ENCODE measurements at places on chromosomes 3 and 15. TPM values are rescaled to one million over a fixed set of nuclear protein-coding genes. Genes with fewer than 3 reads are reported as not detected.

- no peak for DNase-seq
These were observed 171.5 kb upstream of the IL12A start for GRCh38 chr3:159817126-159817525.

- DNase-seq = no peak
These were observed 133.5 kb downstream of the KCNMB2 start for GRCh38 chr3:178669758-178670157.

DNA sequence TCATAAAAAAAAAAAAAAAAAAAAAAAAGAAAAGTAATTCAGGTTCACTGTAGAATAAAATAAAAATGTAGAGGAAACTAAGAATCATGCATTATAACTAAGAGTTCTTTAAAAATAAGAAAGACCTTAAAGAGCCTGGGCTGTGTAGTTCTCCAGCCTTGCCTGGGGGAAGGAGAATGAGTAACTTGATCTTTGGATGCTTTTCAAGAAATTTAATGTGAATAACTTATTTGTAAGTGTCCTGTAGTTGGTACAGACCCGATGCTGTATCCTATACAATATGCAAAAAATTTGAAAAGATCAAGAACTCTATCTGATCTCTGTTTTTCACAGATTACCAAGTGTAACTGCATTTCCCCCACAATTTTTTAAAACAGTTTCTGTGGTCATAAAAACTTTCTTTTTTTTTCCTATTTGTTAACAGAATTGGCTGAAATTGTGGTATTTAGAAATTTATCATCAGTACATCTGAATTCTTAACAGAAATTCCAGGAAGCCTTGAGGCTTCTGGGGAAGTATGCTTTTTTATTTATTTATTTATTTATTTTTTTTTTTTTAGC is 195.3 kb downstream of the THRB start:
- no peak for DNase-seq

HOMER2 gene
- 7.0 TPM for total RNA-seq

DNA sequence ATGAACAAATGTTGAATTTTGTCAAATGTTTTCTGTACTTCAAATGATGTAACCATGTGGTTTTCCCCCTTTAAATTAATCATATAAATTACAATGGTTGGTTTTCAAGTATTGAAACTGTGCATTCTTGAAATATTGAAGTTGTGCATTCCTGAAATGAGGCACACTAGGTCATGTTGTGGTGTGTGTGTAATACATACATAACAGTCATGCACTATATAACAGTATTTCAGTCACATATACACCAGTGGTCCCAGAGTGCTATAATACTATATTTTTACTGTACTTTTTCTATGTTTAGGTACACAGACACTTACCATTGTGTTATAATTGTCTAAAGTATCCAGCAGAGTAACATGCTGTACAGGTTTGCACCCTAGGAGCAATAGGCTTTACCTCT is 11.0 kb upstream of the IQCF5 start:
- DNase-seq = no peak

DNA sequence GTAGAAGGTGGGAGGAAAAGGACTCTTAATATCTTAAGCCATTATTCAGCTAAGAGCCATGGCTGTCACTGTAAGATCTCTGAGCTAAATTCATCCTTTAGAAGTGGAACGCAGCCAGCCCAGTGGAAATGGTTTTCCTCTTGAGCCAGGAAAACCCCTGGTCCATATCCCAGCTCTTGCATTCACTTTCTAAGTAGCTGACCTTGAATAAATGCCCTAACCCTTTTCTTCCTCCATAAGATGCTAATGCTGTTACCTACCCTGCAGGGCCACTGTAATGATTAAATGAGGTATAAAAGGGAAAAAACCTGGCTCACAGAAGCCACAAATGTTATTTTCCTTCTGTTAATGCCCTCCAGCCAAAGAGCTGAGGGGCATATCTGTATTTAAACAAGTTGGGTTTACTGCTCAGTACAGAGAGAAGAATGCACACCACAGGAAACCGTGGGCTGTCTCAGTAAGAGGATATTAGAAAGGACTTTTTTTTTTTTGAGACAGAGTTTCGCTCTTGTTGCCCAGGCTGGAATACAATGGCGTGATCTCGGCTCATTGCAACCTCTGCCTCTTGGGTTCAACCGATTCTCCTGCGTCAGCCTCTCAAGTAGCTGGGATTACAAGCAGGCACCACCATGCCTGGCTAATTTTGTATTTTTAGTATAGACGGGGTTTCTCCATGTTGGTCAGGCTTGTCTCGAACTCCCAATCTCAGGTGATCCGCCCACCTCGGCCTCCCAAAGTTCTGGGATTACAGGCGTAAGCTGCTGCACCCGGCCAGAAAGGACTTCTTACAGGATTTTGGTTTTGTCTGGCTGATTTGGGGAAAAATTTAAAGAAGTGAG is 6.8 kb downstream of the UBL7 start:
- DNase-seq = peak; percentile 38

GRCh38 chr15:73921254-73921925 is 4.9 kb upstream of the LOXL1 start:
- DNase-seq = no peak

- no peak for DNase-seq
These were observed 5.9 kb downstream of the CASR start for GRCh38 chr3:122189357-122189756.

DNA sequence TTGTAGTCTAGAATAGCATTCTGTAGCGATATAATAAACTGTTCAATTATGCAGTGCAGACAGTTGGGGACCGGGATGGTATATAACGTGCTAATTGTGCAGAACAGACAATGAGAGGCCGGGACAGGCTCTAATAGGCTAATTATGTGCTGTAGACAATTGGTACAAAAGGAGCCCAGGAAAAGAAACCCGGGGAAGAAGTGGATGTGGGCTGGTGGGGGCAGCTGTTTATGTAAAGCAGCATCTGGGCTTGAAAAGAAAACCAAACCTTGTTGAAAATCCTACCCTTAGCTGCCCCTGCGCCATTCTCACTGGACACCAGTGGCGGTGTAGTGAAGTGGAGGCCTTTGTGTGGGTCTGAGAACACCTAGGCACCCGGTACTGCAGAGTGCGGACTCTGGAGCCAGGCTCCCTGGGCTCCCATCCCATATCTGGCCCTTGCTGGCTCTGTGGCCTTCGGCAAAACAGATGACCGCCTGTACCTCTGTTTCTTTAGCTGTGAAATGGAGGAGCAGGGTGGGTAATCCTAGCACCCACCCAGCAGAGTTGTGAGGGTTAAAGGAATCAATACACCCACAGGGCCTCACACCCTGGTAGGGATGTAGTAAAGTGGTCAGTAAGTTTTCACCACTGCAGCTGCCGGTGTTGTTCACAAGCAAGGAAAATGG is 51.5 kb downstream of the CMTM6 start:
- DNase-seq = no peak

DNA sequence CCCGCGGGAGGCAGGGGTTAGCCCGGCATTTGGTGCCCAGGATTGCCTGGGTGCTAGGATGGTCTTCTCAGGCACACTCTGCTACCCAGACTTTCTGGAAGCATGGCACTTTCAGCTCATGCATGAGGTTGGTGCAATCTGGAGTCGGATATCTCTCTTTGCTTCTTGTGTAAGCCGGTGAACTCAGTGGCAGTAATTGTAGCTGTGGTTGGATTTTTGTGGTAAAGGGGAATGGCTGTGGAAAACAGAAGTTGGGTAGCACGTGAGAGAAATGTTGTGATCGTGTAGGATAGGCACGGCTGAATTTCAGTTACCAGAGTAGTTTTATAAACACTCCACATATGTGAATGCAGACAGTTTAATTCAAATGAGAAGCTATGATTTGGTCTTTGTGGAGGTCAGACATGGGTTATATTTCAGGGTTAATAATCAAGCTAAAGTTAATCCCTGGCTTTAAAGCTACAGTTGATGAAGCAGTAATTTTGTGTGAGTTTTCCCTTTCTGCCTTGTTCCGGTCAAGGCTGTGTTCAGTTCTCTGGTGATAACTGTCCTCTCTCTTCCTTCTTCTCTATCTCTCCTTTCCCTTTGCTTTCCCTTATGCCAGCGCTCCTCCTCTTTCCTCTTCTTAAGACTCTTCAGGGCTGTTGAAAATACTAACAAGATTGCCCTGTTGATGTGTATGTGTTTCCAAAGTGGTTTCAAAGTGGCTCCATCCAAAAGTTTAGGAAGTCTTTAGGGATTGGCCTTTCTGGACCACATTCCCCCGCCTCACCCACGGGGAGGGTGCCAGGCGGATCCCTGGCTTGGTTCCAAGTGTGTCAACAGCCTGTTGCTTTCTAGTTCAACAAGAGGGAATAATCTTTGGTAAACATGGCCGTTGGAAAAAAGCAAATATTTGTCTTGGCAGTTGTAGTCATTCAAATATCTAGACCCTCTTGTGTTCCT is 404.6 kb upstream of the C2CD4B start:
- DNase-seq = no peak

- no peak for DNase-seq
These were observed 35.4 kb downstream of the PCOLCE2 start for GRCh38 chr3:142853270-142854168.

TMEM115 gene
- total RNA-seq = 33.1 TPM

PSTPIP1 gene
- total RNA-seq = 1.3 TPM

GRCh38 chr3:38163117-38163840 is 2.1 kb upstream of the OXSR1 start:
- no peak for DNase-seq

- DNase-seq = peak; percentile 76
These were observed 858 bp downstream of the RBM5 start for GRCh38 chr3:50089609-50089945.

- no peak for DNase-seq
These were observed 132.2 kb downstream of the OSBPL10 start for GRCh38 chr3:31848911-31849310.

DNA sequence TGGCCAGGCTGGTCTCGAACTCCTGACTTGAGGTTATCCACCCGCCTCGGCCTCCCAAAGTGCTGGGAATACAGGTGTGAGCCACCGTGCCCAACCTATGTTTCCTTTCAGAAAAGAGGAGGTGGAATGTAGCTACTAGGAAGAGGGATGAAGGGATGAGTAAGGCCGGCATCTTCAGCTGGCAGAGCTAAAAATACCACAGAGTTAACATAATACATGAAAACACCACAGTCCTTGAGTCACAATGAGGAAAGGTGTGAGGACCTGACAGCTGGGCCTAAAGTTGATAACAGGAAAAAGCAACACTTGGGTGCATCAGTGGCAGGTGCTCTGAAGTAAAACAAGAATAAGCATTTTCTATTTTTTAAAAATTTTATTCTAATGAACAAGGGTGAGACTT is 392.2 kb downstream of the DIPK2A start:
- no peak for DNase-seq

PPP1R14D gene
- total RNA-seq = not detected

ADAMTS17 gene
- total RNA-seq = 0.55 TPM

CD80 gene
- not detected for total RNA-seq

C3orf70 gene
- 1.1 TPM for total RNA-seq

TERC gene
- total RNA-seq = 361 TPM

CCDC39 gene
- total RNA-seq = not detected

GRCh38 chr3:176785171-176785570 is 412.1 kb downstream of the TBL1XR1 start:
- DNase-seq = no peak

- no peak for DNase-seq
These were observed 1.1 kb downstream of the RIOX2 start for GRCh38 chr3:97970956-97971620.

- no peak for DNase-seq
These were observed 15.3 kb downstream of the LMLN start for GRCh38 chr3:197975311-197975710.

DNA sequence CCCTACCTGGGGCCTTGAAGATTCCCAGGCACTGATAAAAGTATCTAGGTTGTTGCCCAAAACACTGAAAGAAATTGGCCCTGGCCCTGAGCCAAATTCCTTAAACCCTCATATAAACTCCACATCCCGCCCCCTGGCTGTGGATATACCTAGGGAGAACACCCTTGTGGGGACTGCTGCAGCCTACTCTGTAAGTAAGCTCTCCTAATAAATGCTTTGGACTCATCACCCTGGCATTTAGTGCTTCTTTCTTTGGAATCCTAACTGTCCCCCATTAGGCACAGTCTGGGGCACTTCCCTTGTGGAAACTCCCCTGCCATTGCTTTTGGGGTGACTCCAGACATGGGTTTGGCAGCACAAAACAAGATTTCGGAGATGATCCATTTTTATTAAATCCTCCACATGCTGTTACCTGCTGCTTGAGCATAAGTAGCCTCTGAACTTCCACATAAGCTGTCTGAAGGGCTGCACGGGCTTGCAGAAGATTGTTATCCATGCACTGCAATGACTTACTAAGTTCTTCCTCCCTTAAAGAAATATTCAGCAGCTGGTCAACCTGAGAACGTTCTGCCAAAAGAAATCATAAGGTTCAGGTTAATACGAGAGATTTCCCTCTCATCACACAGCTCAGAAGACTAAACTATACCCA is 46.4 kb downstream of the ZNF106 start:
- no peak for DNase-seq

DNA sequence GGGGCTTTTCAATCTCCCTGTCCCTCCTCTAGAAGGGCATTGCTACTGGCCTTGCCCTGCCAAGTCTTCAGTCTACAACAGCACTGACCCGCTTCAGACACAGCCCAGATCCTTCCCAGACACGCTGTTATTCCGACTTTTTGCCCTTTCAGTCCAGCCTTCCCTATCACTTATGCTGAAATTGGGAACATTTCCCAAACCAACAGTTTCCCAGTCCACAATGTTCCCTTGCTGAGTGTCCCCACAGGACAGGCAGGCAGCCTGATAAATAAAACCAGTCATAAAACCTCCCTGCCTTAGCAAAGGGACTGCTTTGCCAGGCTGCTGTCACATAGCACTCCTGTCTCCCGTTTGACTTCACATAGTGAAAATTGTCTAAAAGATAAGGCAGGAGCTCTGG is 43.5 kb downstream of the GOLGA6L2 start:
- no peak for DNase-seq

DNA sequence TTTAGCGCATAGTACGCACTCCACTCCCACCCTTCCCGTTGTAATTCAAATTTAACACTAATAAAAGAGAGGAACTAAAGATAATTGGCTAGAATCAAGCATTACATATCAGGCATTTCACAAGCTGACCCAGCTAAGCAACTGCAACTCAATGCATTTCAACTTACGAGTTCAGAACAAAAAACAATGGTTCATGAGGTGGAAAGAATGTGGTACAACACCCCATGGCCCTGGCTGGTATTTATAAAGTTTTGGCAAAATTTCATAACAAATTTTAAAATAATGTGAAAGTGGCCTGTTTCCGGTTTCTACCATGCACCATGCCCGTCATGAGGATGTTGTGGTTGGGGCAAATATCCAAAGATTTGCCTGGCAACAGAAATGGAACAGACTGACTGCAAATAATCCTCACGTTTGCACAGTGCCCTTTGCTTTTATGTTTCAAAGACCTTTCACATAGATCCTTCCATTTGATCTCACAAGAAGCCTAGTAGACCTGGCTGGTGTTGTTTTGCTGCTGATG is 455.3 kb upstream of the NR2F2 start:
- no peak for DNase-seq

PSMA4 gene
- 295 TPM for total RNA-seq

FBXO40 gene
- under 0.01 TPM for total RNA-seq

DNA sequence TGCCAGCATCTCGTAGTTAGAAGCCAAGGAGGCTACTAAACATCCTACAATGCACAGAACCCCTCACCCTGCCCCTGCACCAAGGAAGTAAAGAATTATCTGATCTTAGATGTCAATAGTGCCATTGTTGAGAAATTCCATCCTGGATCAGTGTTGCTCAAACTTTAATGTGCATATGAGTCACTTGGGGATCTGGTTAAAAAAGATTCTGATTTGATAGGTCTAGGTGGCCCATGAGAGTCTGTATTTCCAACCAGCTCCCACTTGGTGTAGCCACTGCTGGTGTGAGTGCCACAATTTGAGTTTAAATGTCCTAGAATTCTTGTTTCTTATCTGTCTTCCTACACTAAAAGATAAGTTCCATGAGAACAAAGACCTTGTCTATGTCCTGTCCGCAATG is 43.7 kb downstream of the TMEM45A start:
- no peak for DNase-seq

GRCh38 chr3:152860736-152861135 is 25.8 kb downstream of the P2RY1 start:
- no peak for DNase-seq

All from H7 (cell line).